Retina (tissue), 1 donor: ENCODE measurements at places on chromosomes 2 and 18.

- DNase-seq, result no peak
These were observed 312.9 kb downstream of the PRKCE start for GRCh38 chr2:45964223-45964841.

DNA sequence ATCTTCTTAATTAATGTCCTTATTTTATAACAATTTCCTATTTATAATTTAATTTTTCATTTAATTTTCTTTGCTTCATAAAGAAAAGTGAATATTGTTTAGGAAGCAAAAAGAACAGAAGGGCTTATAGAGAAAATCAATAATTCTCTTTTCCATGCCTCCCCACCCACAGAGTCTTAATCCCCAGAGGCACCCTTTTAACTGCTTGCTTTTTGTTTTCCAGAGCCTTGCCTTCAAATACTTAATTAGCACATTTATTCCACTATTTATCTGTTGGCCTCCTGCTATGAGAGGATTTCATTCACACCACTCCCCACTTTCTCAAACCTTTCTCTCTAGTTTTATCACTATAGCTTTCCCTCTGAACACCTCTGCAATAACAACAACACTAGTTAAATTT is 373.6 kb downstream of the MBD2 start:
- peak; percentile 7 for DNase-seq

DNA sequence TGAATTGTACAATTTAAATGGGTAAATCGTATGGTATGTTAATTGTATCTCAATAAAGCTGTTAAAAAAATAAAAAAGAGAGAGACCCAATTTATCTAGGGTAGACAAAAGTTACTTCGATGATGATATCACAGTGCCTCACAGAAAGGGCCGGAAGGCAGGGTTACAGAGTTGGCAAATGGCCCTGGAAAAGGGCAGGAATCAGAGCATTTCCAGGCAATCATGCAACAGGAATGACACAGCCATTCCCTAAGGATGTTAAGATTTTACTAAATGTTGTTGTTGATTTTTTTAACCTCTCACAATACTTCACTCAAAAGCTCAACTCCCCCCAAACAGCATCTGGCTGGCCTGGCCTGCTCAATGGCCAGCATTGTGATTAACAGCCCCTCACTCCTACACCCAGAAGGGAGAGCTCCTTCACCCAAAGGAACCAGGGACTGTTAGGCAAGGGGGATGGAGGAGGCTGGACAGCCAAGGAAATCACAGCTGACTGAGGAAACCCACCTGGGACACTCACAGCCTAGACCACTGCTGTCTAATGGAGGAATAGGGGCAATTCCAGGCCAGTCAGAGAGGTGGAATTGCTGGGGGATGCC is 7.7 kb upstream of the SP100 start:
- DNase-seq, result no peak

DNA sequence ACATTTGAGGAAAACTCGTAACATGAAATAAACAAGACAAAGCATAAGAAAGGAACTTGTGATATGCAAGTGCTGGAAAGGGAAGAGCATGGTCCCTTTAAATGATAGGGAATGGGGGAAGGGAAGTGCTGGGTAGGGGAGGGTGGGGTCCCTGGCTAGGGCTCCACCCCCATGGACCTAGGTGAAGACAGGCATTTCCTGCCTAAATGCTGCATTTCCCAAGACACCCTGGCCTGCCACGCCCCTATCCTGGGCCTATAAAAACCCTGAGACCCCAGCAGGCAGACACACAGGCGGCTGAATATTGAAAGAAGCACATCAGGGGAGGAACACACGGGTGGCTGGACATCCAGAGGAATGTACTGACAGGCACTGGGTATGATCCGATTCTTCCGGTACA is 499.9 kb downstream of the ZEB2 start:
- DNase-seq, result no peak

DNA sequence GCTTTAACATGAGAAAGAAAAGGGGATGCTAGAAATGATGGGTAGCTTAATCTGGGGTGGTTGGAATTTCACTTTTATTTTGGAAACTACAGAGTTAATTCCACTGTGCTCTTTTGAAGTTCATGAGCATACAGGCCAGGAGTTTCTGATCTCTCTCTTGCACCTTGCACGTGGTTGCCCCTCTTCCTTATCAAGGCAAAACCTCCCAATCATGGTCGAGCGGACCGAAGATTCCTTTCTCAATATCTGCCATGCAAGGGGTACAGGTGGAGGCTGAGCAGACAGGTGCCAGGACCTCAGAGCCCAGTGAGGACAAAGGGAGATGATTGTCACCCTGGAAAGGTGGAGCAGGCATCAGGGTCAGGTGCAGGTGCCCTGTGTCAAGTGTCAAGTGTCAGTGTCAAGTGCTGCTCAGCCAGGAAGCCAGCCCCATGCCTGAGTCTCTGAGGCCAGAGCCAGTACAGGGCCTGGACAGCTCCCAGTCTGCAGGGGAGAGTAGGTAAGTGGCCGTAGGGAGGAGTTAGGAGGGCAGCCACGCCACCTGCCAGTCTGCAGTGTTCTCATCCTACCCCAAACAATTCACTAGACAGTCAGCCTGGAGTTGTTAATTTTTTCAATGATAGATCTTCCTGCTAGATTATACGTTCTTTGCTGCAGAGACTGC is 42.2 kb downstream of the LPIN1 start:
- no peak for DNase-seq

DNA sequence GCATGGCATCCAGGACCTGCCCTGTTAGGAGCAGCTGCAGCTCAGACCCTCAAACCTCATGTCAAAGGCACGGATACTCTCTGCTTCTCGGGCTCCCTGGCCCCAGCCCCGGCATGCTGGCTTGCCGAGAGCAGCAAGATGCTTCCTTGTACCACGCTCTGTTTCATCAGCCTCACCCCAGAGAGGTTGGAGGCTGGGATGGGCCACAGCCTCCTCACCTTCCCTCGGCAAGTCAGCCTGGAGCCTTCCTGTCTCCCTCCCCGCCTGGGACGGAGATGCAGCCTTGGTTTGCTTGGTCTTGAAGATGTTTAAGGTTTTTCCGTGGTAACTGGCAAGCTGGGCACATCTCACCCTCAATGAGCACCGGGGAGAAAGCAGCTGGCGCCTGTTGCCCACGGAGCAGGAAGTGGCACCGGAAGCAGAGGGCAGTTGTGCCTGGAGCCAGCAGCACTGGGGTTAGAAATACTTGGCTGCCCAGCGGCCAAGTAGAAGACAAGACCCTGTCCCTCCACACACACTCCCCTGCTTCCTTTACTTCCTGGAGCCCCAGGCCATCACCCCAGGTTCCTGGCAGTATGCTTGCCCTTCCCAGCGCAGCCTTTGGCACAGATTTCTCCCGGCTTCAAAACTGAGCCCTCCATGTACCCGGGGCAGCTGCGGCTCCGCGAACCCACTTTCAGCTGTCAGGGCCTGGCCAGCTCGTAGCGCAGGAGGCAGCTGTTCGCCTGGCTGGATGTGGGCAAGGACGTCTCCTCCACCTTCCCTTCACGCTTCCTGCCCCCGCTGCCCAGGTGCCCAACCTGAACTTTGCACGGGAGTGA is 17.4 kb downstream of the FBLN7 start:
- DNase-seq, result no peak

GRCh38 chr2:43085929-43086328 is 140.5 kb downstream of the ZFP36L2 start:
- no peak for DNase-seq

DNA sequence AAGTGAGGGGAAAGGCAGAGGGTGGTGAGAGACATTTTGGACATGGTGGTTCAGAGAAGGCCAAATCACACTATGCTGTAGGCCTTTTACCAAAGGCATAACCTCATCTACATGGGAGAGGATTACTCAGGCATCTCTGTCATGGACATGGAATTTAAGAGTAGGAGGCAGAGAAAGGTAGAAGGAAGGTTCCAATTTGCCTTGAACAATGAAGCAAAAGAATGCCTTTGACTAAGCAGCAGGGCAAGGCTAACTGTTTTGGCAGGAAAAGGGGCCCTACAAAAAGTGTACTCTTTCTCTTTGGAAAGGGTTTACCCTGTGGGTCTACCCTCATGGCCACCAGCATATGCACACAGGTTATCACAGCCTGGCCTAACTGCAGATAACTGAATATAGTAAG is 45.6 kb upstream of the RNU4ATAC start:
- no peak for DNase-seq

DNA sequence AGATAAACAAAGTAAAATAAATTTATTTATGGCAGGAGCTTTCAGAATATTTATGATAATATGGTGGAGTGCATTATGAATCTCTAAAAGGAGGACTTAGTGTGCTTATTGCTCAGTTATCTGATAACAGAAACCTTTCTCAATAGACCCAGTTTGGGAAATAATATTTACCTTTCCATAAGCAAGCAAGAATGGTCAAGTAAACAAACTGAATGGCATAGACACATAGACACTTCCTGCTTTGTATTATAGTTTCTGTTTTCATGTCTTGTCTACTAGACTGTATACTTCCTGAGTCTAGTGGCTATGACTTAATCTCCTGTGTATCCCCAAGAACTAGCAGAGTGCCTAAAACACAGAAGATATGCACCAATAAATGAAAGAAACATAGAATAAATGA is 87.8 kb downstream of the UPP2 start:
- DNase-seq, result no peak

DNA sequence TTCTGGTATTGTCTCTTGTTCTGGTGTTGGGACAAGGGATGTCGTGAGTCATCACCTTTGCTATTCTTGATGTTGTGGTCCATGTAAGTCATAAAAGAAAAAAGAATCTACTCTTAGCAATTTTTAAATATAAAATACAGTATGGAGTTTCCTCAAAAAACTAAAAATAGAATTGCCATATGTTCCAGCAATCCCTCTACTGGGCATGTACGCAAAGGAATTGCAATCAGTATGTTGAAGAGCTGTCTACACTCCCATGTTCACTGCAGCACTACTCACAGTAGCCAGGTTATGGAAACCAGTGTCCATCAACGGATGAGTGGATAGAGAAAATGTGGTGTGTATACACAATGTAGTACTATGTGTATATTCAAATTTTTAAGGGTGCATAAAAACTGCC is 10.9 kb upstream of the GNAL start:
- no peak for DNase-seq

DNA sequence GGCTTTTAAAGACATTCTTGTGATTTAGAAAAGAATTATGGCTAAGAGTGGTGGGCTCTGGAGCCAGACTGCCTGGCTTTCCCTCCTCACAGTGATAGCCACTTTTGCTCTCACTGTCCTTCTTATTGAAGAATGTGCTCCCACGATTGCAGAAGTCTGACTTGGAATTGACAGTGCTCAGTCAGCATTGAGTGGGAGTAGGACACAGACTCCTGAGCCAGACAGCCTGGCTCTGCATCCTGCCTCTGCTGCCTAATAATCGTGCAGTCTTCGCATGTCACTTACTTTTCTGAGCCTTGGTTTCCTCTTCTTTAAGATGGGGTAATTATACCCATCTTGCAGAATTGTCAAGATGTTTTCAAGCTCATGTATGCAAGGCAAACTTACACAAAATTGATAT is 23.3 kb downstream of the SPATS2L start:
- no peak for DNase-seq

DNA sequence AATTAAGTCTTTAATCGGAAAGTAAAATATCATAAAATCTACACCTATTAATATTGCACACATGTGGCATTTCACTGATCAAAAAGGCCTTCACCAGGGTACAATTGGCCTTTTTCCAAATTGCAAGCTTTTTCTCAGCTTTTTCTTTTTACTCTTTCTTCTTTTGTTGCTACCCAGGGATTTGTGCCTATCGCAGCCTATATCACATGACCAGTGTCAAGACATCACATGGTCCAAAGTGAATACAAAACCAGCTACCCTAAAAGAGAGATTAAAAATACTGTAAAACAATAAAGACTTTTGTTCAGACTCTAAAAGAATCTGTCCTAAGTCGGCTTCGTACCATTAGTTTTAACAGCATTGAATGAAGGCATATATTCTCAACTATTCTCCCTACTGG is 15.0 kb upstream of the OTX1 start:
- DNase-seq, result no peak

- DNase-seq, result no peak
These were observed 2.8 kb upstream of the CYB5A start for GRCh38 chr18:74294526-74294925.

DNA sequence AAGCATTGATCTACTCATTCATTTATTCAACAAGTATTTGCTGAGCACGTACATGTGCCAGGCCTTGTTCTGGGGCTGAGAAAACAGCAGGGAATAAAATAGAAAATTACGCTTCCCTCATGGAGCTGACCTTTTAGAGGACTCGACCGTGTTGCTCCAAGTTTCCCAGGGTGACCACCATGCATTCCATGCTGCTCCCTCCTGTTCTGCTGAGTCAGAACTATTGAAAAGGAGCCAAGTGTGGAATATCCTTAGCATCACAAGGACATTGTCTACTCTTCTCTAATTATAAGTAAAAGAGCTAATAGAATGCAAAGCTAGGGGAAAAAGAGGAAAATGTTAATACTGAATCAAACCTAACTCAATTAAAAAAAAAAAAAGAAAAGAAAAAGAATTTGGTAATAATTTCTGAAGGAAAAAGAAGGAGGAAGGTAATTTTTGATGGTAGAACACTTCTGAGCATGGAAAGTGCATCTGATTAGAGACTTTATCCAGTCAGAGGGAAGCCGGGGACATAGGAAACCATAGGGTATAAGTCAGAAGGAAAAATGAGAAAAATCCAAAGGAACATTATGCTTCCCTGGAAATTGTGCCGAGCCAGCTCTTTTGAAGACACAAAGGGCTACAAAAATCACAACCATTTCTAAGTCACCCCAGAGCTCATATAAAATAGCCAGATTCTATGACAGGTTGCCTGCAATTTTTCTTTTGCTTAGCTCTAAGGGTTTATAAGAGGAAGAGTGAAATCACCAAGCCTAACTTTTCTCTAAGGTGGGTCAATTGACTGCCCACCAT is 339.4 kb downstream of the RND3 start:
- no peak for DNase-seq

GRCh38 chr2:233598952-233599351 is 18.5 kb upstream of the UGT1A8 start:
- no peak for DNase-seq

DNA sequence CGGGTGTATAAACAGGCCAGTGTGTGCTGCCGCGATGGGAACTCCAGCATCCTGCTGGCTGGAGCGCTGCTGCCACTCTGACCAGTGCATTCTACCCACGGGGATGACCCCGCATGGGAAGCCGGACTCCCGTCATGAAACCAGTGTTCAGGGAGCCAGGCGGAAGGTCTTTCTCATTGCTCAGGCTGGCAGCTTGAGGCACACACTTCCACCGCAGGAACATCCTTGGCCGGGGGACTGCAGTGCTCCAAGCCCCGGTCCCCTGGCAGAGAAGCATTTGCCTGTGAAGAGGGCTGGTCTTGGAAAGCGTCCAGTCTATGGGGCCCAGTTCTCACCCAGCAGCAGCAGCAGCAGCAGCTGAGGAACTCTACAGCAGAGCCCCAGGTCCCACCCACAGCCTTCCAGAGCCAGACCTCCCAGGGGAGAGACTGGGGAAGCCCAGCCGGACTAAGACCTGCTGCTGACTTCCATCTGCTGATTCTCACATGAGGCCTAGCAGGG is 235.9 kb downstream of the KLHL29 start:
- peak; percentile 56 for DNase-seq

GRCh38 chr2:126972279-126972626 is 73.6 kb downstream of the TEX51 start:
- DNase-seq, result no peak

GRCh38 chr18:79848579-79849327 is 51.0 kb downstream of the KCNG2 start:
- DNase-seq, result peak; percentile 4
